ENCODE measurements at places on chromosomes 12 and 14.
A peak's percentile ranks its signal among the peaks of the same experiment; 100 is the strongest.

GRCh38 chr12:103824290-103824689 lies 16.7 kb downstream of the NT5DC3 start:
- DNase-seq: no peak

DNA sequence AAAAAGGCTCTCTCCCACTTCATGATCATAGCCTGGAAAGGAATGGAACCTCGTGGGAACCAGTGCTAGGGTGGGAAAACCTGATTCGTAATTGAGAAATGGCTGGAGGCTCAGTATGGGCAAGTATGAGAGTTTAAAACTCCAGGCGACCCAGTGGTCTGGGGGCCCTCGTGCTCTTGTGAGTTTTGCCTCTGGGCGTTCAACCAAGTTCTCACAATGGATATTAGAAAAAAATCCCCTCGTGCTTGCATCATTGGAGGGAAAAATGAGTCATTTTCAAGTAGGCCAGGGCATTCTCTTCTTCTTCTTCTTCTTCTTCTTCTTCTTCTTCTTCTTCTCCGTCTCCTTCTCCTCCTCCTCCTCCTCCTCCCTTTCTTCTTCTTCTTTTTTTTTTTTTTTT lies 39.0 kb downstream of the GPR68 start:
- no peak for DNase-seq

- DNase-seq: no peak
These were observed 271.0 kb downstream of the APAF1 start for GRCh38 chr12:98916106-98916505.

DNA sequence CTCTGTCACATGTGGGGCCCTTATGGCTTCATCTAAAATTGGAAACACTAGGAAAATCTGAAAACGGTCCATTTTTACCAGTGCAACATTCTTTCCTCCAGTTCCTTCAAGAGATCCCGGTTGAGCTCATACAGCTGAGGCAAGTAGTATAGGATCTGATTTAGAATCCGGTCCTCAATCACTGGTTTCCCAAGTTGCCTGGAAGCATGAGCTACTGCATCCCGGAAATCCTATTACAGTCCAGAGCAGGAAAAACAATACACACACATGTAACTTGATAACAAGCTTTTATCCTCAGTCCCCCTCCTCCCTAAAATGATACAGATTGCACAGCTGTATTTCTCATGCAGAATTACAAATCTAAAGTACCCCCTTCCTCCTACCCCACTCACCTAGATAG lies 67.9 kb upstream of the NR2C1 start:
- no peak for DNase-seq

GRCh38 chr12:95653771-95654546 lies 102.7 kb upstream of the USP44 start:
- no peak for DNase-seq

GRCh38 chr12:100044266-100044665 lies 59.5 kb upstream of the ANKS1B start:
- DNase-seq: no peak

GRCh38 chr14:59961518-59962062 lies 41.6 kb downstream of the LRRC9 start:
- DNase-seq: no peak

DNA sequence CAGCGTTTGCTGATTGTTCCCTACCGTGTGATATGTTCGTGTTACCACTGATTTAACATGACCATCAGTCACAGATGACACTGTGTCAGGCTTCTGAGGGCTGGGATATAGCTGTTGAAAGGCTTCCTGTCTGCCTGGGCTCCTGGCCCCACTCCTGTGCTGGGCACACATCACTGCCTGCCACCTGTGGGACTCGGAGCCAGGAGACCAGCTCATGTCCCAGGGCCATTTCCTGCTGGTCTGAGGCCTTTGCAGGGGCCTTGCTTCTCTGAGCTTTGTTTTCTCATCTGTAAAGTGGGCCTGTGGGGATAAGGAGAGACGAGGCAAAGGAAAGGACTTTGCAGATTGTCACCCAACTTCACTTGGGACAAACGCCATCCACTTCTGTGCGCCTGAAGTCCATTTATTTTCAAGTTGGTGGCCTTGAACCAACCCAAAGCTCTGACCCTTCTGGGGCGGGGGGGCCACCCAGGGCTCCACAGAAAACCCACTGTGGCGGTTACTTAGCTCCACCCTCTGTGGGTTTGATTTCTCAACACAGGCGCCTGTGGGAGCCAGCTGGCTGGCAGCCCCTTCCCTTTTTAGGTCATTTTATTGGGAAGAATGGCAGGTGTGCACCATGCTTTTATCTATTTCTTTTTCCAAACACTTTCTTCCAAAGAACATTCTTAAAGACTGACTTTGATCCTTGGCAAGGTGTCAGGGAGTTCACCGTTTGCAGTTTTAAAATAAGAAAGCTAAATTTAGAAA lies 54.1 kb downstream of the BEGAIN start:
- DNase-seq: no peak

- no peak for DNase-seq
These were observed 691 bp downstream of the ZFYVE26 start for GRCh38 chr14:67815573-67816225.

- DNase-seq: no peak
These were observed 107.6 kb downstream of the APAF1 start for GRCh38 chr12:98752726-98753125.

DNA sequence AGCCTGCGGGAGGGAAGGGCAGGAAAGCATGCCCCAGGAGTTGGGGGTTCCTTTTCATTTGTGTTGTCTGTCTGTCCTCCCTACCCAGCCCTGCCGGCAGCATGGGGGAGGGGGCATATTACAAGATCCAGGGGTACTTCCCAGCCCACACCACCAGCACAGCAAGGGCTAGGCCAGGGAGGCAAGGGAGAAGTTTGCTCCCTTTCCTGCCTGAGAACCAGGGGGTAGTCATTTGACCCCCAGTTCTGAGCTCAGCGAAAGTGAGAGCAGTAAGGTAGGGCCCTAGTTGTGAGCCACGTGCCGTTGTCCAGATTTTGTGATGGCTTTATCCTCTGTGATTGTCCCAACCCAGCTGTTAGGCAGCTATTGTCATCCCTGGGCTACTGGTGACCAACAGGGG lies 364.7 kb downstream of the BCL11B start:
- DNase-seq: no peak

GRCh38 chr14:26622611-26623010 lies 24.8 kb upstream of the NOVA1 start:
- no peak for DNase-seq

DNA sequence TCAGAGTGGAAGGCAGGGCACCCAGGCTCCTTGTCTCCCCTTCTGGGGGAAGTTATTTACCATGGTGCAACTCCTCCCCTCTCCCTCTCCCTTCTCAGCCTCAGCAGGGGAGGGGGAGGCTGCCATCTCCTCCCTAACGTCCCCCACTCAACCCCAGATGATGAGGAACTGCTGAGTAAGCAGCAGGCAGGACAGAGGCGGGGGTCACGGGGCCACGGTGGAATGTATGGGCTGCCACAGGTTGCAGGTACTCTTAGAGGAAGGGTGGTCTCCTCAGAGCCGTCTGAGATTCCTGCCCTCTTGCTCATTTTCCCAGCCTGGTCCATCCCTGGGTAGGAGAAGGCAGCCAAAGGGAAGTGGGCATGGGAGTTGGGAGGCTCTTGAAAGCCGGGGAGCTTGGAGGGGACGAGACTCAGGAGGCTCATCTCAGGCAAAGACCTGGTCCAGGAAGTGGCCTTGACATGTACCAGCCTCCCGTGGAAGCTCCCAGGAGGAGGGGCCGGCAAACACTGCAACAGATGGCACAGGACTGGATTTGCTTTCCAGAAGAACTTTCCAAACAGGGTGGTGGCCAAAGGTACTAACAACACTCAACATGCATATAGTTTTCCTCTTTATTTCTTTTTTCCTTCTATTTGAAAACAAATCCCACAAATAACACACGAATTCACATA lies 19.0 kb downstream of the RIN3 start:
- DNase-seq: no peak

- no peak for DNase-seq
These were observed 39.8 kb downstream of the DACT1 start for GRCh38 chr14:58677517-58677916.

DNA sequence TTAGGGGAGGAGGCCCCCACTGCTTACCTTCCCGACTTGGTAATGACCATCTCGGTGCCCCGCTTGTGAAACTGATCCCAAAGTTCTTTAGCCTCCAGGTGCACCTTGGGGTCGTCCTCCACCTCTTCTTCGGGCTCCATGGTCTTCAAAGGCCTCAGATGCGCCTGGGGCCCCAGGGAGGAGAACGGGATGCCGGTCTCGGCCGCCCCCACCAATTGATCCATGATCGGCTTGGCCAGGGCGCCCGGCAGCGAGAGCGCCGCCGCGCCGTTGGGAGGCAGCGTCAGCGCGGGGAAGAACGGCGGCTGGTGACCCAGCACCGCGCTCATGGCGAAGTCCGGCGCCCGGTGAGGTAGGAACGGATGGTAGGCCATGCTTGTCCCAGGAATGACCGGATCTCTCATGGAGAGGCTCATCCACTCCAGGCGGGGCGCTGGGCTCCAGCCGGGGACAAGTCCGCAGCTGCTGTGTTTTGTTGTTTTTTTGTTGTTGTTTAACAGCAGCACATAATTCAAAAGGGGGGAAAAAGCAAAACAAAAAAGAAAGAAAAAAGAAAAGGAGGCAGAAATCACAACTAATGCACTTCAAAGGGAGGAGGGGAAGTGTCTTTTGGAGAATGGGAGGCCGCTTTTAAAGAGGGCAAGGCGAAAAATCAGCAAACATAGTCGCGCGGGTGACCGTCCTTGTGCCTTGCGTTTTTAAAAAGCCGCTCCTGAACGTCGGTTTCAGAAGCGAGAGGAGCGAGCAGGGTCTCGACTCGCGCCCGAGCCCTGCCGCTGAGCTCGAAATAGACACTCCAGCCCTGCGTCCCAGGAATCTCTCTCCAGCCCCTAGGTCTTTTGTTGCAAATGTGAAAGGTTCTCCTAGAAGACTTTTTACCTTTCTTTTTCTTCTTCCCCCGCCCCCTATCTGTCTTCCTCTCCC lies 928 bp downstream of the TBX3 start:
- DNase-seq: no peak

GRCh38 chr14:31949709-31950108 lies 127.4 kb upstream of the ARHGAP5 start:
- DNase-seq: no peak

- DNase-seq: no peak
These were observed 1918.0 kb upstream of the FLRT2 start for GRCh38 chr14:83611906-83612390.

- DNase-seq: no peak
These were observed 3.1 kb upstream of the ANKRD33 start for GRCh38 chr12:51884676-51885229.

DNA sequence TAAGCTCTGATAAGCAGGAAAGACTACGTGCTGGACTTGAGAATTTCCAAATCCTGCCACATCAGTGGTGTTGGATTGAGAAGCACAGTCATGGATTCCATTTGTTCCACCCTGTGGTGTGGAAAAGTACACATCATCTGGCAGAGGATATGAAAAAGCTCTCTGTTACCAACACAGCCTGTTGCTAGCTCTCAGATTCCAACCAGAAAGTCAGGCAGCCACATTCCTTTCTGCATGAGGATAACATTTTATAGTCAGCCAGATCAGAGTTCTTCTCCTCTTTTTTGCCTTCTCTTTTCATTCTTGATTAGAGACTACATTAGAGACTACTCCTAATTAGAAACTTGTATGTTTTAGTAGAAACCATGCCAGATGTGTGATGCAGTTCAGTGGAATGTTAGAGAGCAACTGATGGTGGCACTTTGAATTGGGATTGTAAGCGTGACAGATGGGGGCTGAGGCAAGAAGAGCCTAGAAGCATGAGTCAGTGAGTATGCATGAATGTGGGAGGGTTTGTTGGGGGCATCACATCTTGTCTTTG lies 61.2 kb upstream of the STXBP6 start:
- peak; percentile 7 for DNase-seq

DNA sequence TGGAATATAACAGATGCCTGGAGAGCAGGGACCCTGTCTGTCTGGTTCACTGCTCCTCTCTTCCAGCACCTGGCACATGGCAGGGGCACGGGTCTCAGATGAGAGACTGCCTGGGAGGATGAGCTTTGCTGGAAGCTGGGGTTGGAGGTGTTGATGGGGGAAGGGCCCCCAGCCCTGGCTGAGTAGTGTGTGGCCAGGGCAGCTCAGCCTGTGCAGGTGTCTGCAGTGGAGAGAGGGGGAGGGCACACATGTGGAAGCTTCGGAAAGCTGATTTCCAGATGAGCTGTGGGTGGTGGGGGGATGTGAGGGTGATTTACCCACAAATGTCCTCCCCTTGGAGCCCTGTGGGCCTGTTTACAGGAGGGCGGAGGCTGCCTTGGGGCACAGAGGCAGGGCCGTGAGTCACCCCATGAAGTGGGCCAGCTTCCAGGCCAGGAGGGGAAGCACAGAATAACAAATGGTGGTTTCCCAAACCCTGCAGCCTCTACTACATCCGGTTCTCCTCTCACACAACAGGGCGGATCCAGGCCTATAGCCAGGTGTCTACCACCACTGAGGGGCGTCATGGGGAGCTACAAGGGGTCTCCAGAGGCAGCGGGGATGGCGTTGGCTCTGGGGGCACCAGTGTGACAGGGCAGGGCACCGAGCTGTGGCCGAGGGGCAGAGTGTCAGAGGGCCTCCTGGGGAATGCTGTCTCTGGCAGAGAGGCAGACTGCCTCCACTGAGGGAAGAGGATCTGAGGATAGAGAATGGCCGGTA lies 11.0 kb downstream of the KRT7 start:
- DNase-seq: no peak

DNA sequence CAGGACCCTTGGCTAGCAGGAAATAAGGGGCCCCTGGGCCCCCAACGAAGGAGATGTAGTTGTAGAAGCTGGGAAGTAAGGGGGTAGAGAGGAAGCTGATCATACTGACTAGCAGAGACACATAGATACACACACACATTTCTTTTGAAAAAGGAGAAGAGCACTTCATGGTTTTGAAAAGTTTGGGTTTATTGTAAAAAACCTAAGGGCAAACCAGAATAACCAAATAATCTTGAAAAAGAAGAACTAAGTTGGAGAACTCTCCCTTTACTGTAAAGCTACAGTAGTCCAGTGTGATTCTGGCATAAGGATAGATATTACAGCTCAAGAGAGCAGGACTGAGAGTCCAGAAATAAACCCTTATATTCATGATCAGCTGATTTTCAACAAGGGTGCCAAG lies 5.8 kb upstream of the HCAR3 start:
- no peak for DNase-seq

DNA sequence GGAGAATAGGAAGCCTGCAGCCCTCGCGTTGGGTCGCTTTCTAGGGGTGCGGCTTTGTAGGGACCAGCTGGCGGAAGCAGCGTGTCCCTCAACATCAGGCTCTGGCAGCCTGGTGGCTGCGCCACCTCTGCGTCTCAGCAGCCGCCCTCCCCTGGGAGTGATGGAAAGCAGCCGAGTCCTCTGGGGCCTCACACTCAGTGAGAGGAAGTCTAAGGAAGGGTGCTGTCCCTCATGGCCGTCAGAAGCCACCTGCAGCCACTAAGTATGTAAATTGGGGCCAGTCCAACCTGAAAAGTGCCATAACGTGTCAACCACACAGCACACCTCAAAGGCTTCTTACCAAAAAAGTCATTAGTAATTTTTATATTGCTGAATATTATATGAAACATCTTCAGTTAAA lies 80.3 kb downstream of the WDR20 start:
- no peak for DNase-seq

Measured in hippocampal formation (tissue), 2 donors.